ENCODE measurements at places on chromosomes 12 and 14.
A peak's percentile ranks its signal among the peaks of the same experiment; 100 is the strongest.

GRCh38 chr14:23929822-23930294, 23.7 kb upstream of the DHRS4 start:
- peak; percentile 35 for DNase-seq

GRCh38 chr12:112153181-112153892, 28.0 kb downstream of the TRAFD1 start:
- no peak for DNase-seq

DNA sequence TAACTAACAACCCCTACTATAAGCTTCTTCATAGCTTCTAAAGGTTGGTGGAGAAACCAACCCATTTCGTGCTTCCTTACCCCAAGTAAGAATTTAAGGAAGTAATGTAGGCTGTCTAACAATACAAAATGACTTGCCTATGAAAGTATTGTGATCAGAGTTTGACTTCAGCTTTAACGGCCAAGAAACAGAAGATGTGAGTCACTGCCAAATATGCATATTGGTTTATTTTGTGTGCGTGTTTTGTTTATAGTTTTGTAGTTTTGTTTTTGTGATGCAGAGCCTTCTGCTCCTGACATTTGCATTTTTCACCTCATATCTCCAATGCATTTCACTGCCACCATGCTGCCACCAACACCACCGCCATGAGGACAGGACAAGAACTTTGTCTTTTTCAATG, 146.0 kb downstream of the FBXL14 start:
- no peak for DNase-seq

- DNase-seq = peak; percentile 20
Observed at GRCh38 chr12:30450872-30451271, 244.8 kb downstream of the IPO8 start.

DNA sequence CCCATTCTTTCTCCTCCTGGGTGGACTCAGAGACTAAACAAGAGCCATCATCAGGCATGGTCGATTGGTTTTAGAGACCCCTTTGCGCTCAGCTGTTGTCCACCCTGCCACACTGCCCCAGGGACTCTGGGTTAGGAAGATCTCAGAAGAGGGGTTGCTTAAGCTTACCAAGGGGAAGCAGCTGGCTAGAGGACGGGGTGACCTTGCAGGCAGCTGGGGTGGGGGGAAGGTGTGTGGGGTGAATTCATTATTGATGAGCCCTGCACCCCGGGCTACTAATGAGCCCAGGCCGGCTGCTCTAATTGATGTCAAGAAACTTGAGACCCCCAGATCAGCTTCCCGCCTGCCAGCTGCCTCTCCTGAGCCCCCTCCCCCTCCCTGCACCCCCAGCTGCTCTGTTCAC, 8.7 kb upstream of the ZNF385A start:
- no peak for DNase-seq

DNA sequence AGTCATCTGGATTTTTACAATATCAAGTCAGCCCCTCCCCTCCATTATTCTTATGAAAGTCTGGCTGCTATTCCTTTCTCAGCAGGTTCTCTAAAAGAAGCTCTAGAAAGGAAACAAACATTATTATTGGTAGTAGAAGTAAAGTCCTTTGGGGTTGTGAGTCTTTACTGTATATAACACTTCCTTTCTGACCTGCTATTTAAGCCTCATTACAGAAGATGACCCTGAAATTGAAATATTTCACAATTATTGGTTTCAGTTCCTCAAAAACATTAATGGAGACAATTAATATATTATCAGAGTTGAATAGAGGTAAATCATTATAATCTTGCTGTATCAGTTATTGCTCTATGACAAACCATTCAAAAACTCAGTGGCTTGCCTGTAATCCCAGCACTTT, 19.3 kb downstream of the PLEKHA5 start:
- no peak for DNase-seq

GRCh38 chr12:50099302-50100008, 4.4 kb upstream of the GPD1 start:
- DNase-seq = no peak

- DNase-seq = no peak
Observed at GRCh38 chr12:26158078-26158764, 33.4 kb upstream of the BHLHE41 start.

DNA sequence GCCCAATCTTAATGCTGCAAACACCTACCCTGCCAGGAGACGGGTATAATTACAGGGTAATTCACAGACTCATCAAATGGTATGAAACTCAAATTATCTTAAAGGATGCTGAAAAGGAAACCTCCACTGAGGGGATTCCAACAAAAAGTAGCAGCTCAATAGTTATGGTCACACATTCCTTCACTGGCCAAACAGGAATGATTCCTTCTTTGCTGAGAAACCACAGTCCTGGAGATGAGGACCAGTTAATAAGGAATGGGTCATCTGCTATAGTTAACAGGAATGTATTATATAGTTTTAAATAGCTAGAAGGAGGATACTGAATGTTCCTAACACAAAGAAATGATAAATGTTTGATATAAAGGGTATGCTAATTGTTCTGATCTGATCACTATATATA, 136.9 kb downstream of the STXBP6 start:
- DNase-seq = no peak

DNA sequence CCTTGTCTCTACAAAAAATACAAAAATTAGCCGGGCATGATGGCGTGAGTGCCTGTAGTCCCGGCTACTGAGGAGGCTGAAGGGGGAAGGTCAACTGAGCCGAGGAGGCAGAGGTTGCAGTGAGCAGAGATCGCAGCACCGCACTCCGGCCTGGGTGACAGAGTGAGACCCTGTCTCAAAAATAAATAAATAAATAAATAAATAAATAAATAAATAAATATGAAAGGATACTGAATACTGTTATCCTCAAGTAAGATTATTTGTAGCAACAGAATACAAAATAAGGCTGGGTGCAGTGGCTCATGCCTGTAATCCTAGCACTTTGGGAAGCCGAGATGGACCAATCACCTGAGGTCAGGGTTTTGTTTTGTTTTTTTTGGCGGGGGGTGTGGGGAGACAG, 1.9 kb downstream of the RNF41 start:
- DNase-seq = no peak

- peak; percentile 49 for DNase-seq
Observed at GRCh38 chr12:131732-132495, 65.3 kb downstream of the IQSEC3 start.
